CD4-positive, alpha-beta T cell (primary cell): ENCODE measurements at places on chromosomes 2 and 18. TPM values are rescaled to one million over a fixed set of nuclear protein-coding genes. Genes with fewer than 3 reads are reported as not detected.

DNA sequence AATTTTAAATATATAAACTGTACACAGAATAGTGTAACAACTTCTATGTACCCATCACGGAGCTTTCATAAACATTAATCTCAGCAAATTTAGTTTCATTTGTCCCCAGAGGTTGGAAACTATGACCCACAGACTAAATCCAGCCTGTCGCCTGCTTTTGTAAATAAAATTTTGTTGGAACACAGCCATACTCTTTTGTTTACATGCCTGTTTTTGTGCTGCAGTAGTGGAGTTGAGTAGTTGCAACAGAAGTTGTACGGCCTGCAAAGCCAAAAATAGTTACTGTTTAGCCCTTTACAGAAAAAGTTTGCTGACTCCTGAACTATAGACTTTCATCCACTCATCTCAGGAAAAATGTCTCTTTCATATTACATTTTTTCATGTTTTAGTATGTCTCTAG is 39.8 kb downstream of the RBM45 start:
- no peaks in the 10 kb centered on the region for H3K36me3 ChIP-seq
- no peaks in the 10 kb centered on the region for H3K4me1 ChIP-seq
- no peak for DNase-seq
- no peak overlapping the region for H3K4me3 ChIP-seq
- H3K27ac ChIP-seq, result no peak overlapping the region

DNA sequence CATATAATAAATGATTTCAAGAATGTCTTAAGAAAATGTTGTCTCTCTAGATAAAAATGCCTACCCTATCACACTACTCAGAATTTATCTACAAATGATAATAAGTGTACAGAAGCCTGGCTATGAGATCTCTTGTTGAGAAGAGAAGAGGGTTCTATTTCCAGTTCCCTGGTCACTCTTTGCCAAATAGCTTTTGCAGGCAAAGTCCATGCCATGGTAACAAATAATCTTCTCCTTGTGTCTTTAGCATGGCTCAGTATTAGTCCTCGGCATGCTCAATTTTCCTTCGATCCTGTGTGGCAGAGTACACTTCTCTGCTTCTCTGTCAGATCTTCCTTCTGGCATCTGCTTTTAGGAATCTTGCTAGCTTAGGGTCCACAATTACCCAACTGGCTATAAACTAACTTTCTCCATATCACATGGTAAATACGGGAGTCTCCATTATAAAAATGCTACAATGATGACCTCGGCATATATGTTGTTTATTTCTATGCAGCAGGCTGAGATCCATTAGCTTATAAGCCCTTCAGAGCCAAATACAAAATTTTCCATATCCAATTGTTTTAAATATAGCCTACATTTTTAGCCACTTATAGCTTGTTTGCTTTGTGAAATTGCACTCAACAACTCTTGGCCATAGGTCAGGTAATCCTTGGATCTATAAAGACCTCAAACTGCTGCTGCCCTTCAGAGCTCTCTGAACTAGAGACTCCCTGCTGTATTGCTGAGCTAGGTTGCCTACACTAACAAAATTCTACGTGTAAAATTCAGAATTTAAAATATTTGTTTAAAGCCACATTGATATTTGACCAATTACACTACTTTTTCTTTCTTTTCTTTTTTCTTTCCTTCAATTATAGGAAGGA is 157.5 kb downstream of the FSIP2 start:
- no peak overlapping the region for H3K27ac ChIP-seq
- no peak overlapping the region for H3K4me3 ChIP-seq
- H3K27me3 ChIP-seq, result no peaks in the 10 kb centered on the region

DNA sequence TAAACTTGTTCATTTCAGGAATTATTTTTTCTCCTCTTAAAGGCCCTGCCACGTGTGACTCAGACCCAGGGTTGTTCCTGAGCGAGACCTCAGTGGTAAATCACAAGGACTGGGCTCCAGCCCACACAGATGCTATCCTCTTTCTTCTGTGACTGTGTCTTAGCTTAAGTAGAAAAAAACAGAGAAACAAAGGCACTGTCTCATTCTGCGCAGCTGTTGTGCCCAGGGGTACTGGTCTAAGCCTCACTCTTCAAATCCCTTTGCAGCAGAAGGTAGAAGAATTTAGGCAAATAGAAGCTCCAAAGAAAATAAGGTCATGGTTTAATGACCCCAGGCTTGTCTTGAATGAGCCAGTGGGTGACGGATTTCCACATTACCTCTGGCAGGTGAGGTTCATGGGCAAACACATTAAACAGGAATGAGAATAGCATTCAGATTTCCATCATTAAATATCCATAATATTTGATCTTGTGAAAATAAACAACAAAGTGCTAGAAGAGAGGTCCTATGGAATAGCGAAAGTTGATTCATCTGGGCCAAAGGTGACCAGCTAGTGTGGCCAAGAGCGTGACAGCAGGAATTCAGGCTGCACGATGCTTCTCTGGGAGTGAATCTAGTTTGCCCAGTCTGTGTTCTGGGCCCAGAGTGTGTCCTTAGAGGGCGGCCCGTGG is 63.3 kb downstream of the LIPG start:
- no peak overlapping the region for H3K4me3 ChIP-seq
- DNase-seq, result no peak
- no peaks in the 10 kb centered on the region for H3K36me3 ChIP-seq
- H3K27me3 ChIP-seq, result peaks cover 7% of the 10 kb centered on the region
- no peak overlapping the region for H3K27ac ChIP-seq

DNA sequence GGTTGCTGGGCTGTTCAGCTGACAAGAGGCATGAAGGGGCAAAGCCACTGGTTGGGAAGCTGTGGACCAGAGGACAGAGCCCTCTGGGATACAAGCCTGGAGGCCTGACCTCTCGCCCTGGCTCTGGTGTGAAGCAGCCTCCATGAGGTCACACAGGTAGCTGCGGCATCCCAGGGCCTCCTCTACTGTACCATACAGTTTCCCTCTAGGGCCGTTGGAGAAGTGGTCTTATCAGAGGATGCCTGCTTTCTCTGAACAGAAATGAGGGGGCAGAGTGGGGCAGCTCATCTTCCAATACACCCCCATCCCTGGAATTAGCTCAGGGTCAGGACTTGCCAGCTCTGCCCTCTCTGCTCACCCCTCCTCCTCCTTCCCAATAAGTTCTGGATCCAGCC is 135.1 kb upstream of the SMAD2 start:
- no peak for DNase-seq
- no peaks in the 10 kb centered on the region for H3K36me3 ChIP-seq
- peaks cover 2% of the 10 kb centered on the region for H3K27me3 ChIP-seq
- no peak overlapping the region for H3K27ac ChIP-seq
- H3K4me3 ChIP-seq, result no peak overlapping the region

ATL2 gene
- 91.7 TPM for total RNA-seq

- H3K4me1 ChIP-seq, result peaks cover 4% of the 10 kb centered on the region
- no peaks in the 10 kb centered on the region for H3K27me3 ChIP-seq
- H3K27ac ChIP-seq, result no peak overlapping the region
Measured at GRCh38 chr2:171404719-171405118, 29.1 kb downstream of the METTL8 start.

GRCh38 chr2:25250331-25251070 is 82.1 kb upstream of the POMC start:
- no peak for DNase-seq
- no peak overlapping the region for H3K27ac ChIP-seq
- H3K27me3 ChIP-seq, result no peaks in the 10 kb centered on the region
- peaks cover 36% of the 10 kb centered on the region for H3K4me1 ChIP-seq

GRCh38 chr2:2174956-2175355 is 156.1 kb downstream of the MYT1L start:
- no peaks in the 10 kb centered on the region for H3K4me1 ChIP-seq
- no peaks in the 10 kb centered on the region for H3K27me3 ChIP-seq
- no peaks in the 10 kb centered on the region for H3K36me3 ChIP-seq

- H3K4me3 ChIP-seq, result no peak overlapping the region
- H3K27me3 ChIP-seq, result no peaks in the 10 kb centered on the region
- no peak for DNase-seq
- H3K36me3 ChIP-seq, result no peaks in the 10 kb centered on the region
Measured at GRCh38 chr2:234399451-234400246, 97.2 kb downstream of the ARL4C start.

DNA sequence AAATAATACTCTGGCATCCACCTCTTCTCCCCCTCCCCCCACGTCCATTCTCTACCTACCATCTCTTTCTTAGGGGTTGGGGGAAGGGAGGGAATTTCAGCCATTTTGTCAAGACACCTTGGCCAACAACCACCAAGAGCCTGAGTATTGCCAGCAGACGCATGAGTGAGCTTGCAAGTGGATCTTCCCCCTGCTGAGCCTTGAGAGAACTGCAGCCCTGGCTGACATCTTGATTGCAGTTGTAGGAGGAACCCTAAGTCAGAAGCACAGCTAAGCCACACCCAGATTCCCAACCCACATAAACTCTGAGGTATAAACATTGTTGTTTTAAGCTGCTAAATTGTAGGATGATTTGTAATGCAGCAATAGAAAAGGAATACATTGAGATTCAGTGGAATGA is 165.6 kb downstream of the TMEFF2 start:
- no peaks in the 10 kb centered on the region for H3K36me3 ChIP-seq
- H3K27ac ChIP-seq, result no peak overlapping the region
- no peak overlapping the region for H3K4me3 ChIP-seq
- H3K4me1 ChIP-seq, result no peaks in the 10 kb centered on the region

SLC40A1 gene
- 7.4 TPM for total RNA-seq

GRCh38 chr18:37481491-37481890 is 84.1 kb downstream of the CELF4 start:
- H3K4me3 ChIP-seq, result no peak overlapping the region
- peaks cover 2% of the 10 kb centered on the region for H3K4me1 ChIP-seq
- no peaks in the 10 kb centered on the region for H3K36me3 ChIP-seq
- no peak for DNase-seq
- peaks cover 23% of the 10 kb centered on the region for H3K27me3 ChIP-seq

DNA sequence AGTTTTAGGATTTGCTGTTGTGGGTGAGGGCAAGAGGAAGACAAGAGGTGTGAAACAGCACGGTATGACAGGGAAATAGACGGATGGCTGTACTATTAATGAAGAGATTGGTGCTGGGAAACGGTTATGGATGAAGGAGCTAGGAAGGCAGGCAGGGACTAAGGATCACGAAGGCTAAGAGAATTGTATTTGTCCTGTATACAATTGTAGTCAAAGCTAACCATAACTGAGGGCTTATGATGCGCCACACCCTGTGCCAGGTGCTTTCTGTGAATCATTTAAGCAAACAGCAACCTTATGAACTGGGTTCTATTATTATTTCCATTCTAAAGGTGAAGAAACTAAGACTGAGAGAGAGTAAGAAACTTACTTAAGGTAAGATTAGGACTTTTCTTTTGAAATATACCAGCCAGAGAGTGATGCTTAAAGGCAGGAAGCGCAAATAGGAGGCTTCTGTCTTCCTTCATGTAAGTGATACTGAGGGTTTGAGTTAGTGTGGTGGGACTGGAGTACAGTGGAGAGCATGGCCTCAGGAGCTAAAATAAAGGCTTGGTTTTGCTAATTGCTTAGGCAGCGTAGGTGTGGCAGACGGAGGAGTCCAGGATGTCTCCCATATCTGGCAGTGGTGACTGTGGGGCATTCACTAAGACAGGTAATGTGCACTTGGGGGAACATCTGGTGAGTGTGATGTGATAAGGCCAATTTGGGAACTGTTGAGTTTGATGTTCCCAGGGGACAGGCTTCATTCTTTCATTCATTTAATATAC is 85.8 kb downstream of the PLEKHM3 start:
- H3K27me3 ChIP-seq, result no peaks in the 10 kb centered on the region
- peaks cover 4% of the 10 kb centered on the region for H3K36me3 ChIP-seq
- no peak overlapping the region for H3K4me3 ChIP-seq
- no peak for DNase-seq
- no peaks in the 10 kb centered on the region for H3K4me1 ChIP-seq

- peak; percentile 62 for DNase-seq
- no peaks in the 10 kb centered on the region for H3K36me3 ChIP-seq
- no peak overlapping the region for H3K4me3 ChIP-seq
- no peaks in the 10 kb centered on the region for H3K27me3 ChIP-seq
Measured at GRCh38 chr2:43024515-43025011, 201.8 kb downstream of the ZFP36L2 start.

GRCh38 chr18:26524504-26525351 is 23.6 kb downstream of the KCTD1 start:
- no peak overlapping the region for H3K4me3 ChIP-seq
- H3K4me1 ChIP-seq, result no peaks in the 10 kb centered on the region
- no peaks in the 10 kb centered on the region for H3K36me3 ChIP-seq
- no peak overlapping the region for H3K27ac ChIP-seq
- no peaks in the 10 kb centered on the region for H3K27me3 ChIP-seq

DNAH7 gene
- not detected for total RNA-seq

GRCh38 chr2:120066800-120067547 is 54.1 kb downstream of the EPB41L5 start:
- no peaks in the 10 kb centered on the region for H3K36me3 ChIP-seq
- no peak overlapping the region for H3K27ac ChIP-seq
- no peak for DNase-seq
- no peaks in the 10 kb centered on the region for H3K4me1 ChIP-seq

DNA sequence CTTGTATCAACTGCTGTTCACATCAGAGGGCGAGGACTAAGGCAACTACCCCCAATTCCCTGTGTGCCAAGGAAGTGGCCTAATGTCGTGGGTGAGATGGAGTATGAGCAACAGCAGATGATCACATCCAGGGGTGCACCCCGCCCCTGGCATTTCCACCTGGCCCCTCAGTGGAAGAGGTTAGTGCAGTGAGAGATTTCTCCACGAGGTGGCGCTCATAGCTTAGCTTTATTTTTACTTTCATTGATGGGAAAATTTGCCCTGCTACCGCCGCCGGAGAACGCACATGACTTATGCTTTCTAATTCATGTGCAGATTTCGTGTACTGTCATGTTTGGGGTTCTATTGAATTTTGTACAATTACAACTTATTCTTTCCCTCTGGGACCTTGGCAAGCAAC is 470.6 kb upstream of the MEX3C start:
- no peak overlapping the region for H3K27ac ChIP-seq
- no peaks in the 10 kb centered on the region for H3K4me1 ChIP-seq
- no peaks in the 10 kb centered on the region for H3K36me3 ChIP-seq
- H3K4me3 ChIP-seq, result no peak overlapping the region
- no peak for DNase-seq
- no peaks in the 10 kb centered on the region for H3K27me3 ChIP-seq

DNA sequence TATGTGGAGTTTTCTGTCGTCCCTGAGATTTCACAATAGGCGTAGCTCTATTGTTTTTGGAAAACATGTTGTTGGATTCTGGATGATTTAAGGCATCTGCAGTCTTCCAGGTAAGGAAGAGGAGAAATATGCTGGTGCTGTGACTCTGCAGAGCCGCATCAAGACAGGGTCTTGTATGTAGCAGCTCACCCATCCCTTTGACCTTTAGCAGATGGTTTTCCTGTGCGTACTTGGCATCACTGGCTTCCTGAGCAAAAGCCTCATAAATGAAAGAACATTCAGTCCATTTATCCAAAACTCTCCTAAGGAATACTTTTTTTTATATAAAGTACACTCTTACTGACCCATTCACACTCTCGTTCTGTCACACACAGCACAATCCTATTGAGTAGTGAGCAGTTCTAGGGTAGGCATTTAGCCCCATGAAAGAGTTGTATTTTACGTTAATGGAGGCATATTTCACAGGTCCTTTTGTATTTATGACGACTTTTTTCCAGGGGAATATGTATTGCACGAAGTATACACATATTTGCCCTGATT is 443.9 kb downstream of the STK39 start:
- DNase-seq, result no peak
- no peak overlapping the region for H3K27ac ChIP-seq
- no peaks in the 10 kb centered on the region for H3K4me1 ChIP-seq
- no peaks in the 10 kb centered on the region for H3K27me3 ChIP-seq

MORN2 gene
- 2.6 TPM for total RNA-seq
